ENCODE measurements at places on chromosomes 1 and 21.

DNA sequence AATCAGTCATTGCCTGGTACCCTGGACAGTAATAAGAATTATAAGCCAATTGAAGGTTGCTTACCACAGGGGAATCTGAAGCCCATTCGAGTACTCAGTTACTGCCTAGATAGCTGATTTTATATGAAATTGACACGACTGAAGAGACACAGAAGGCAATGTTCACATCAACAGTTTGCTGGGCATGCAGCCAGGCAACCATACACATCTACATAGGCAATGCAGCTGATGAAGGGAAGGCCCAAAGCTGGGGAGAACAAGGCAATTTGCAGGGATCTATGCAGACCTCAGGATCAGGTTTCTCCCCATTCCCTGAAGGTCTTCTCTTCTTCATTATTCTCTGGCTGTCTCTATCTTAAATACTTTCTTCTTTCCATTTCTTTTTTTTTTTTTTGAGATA is 448.7 kb downstream of the PTBP2 start:
- DNase-seq, result no peak

DNA sequence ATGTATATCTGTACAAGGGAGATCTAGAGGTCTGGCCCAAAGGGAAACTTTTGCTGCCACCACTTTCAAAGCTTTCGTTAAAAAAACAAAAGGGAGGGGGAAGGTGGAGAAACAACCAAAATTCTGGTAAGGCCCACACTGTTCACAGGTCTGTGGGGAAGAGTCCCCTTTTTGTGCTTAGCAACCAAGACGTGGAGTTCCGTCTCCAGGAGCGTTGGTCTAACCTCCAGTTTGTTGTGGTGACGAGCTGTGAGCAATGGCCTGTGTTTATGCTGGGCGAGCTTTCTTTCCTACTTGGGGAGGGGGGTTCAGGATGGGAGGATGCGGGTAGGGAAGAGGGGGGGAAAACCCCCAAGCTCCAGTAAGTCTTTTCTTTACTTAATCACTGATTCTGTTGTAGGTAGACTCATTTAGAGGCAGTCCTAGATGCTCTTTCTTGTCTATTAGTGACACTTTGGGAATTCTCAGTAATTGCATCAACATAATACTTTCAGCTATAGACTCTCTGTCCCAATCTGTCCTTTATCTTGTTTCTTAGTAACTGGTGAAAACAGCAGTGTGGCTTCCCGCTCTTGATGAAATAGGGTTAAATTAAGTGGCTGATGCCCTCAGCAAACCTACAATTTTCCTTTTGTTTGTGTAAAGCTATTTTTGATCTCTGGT is 1.5 kb downstream of the HIPK1 start:
- DNase-seq, result no peak

DNA sequence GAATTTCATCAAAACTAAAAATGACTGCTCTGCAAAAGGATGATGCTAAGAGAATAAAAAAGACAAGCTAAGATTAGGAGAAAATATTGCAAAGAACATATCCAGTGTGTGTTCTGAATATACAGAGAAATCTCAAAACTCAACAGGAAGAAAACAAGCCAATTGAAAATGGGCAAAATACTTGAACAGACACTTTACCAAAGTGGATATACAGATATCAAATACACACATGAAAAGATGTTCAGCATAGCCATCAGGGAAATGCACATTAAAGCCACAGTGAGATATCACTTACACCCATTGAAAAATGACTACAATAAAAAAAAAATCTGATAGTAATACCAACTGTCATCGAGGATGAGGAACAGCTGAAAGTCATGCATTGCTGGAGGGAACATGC is 21.3 kb downstream of the PRMT2 start:
- DNase-seq, result no peak

GRCh38 chr21:45826676-45827301 is 154.8 kb upstream of the COL6A1 start:
- no peak for DNase-seq

DNA sequence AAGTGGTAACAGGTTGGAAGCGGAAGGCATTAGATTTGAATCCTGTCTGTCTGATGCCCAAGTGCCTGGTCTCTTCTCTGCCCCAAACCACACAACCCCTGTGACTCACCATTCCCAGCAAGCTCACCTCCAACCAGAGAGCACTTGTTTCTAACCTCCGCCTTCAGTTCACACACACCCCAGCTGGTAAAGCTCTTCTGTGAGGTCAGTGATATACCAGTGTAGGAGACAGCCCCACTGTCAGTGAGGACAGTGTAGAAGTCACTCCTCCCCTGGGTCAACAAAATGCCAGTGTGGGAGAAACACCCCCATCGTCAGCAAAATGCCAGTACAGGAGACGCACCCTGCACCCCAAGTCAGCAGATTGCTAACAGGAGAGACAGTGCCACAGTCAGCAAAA is 2.6 kb downstream of the RIMS3 start:
- no peak for DNase-seq

DNA sequence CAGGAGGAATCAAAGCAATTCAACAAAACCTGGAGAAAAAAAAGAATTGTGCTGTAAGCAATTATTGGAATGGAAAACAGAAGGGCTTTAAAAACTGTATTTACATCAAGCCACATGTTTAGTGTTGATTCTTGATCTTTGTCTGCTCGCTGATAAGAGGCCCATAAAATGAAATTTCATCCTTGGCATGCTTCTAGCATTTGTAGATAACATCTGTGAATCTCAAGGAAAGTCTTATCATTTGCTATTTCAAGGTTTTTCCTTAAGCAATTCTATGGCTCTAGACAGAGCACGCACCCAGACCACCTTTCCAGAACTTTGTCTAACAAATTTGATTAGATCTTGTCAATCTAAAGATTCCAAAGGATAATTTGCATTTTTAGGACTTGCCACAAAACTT is 181.0 kb upstream of the FGGY start:
- no peak for DNase-seq

- DNase-seq, result no peak
Observed at GRCh38 chr1:210072129-210072528, 134.1 kb downstream of the SYT14 start.

- DNase-seq, result no peak
Observed at GRCh38 chr1:67838180-67838910, 5.1 kb upstream of the GNG12 start.

GRCh38 chr21:37695111-37695510 is 221.1 kb downstream of the KCNJ6 start:
- DNase-seq, result no peak

- peak; percentile 64 for DNase-seq
Observed at GRCh38 chr21:42974832-42975820, 764 bp downstream of the PKNOX1 start.

DNA sequence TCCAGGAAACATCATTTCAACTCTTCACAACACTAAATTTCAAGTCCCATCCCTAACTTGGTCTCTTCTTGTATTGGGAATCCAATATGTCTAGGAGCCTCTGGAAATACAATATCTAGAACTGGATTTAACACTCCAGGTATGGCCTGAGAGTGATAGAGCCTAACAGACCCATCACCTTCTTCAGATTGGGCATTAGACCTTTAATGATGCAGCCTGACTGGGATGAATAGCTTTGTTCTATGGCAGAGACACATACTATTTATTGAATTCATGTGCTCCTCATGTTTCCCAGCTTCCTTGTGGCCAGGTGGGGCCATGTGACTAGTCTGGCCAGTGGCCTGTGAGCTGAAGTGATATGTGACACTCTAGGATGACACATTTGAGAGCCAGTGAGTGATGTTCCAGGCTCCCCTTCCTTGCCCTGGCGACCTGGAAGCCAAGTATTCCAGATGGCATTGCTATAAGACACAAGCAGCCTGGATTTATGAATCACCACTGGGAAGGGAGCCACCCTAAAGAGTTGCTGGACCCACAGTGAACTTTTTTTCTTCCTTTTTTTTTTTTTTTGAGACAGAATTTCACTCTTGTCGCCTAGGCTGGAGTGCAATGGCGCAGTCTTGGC is 31.0 kb upstream of the POU3F1 start:
- DNase-seq, result no peak
